ENCODE measurements at places on chromosomes 5 and 9.

GRCh38 chr5:133863857-133864585, 104.4 kb downstream of the C5orf15 start:
- no peak for DNase-seq

- no peak for DNase-seq
These were observed 16.4 kb upstream of the GADD45G start for GRCh38 chr9:89588271-89588879.

GRCh38 chr5:97797994-97798451, 615.0 kb upstream of the RIOK2 start:
- DNase-seq: no peak

- DNase-seq: no peak
These were observed 173.1 kb downstream of the CCDC171 start for GRCh38 chr9:15725953-15726352.
